Erythroblast (primary cell): ENCODE measurements at places on chromosomes 16 and 17.

DNA sequence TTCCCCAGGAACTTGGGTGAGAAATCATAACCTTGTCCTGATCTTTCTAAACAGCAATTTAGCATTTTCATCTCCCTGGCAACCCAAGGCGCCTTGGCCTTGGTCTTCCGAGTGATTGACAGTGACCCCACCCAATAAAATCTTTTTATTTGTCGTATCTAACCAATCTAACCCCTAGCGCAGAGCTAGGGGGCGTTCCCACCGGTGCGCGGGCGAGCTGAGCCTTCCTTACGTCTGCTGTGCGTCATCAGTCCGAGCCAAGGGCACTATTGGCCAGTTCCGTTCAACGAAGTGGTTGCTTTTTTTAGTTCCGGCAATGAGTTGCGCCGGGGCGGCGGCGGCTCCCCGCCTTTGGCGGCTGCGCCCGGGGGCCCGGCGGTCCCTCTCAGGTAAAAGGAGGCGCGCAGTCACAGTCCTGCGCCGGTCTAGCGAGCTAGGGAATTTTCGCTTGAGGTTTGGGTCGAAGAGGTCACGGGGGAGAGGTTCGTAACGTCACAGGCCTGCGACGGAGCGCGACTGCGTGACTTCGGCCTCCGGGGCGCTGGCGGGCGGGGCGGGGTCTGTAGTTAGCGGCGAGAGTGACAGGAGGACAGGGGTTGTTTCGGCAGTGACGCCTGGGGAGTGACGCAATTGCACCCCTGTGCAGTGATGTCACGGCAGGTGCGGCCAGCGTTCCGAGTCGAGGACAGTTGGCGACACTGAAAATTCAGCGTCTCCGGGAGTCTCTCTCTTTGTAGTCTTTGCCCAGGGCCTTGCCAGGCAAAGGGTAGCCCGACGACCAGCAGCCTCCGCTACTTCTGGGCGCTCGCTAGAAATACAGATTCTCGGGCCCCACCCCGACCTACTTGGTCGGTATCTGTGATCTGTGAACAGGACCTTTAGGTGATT is at the start of gene COQ7:
TSS of gene COQ7 (plus strand) at position 266 of the 888 bp plus-strand sequence. CDS start at position 317, 51 bp downstream.
- DNase-seq: peak; percentile 100

DNA sequence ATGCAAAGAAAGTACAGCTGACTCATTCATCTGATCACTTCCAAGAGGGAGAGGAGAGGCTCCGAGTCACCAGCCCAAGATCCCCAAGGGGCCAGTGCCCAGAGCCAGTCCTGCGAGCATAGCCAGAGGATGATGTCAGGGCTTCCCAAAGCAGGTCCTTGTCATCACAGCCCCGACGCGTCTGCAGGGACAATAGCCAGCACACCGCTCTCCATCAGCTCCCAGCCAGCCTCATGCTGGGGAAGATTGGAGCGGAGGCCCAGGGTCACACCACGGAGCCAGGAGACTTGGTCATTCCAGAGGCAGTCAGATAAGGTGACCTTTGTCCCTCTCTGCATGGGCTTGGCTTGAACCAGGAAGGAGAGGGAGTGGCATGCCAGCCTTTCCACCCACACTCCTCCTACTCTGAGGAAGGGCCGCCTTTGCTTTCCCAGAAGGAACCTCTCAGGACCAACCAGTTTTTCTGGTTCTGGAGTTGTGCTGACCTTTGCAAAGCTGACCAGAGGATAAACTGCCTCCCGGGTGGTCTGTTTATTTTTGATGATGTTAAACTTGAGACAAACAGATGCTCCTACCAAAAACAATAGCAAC is 58.3 kb upstream of the ARHGAP44 start:
- no peak for DNase-seq

GRCh38 chr17:67390646-67391361 is 13.7 kb downstream of the PITPNC1 start:
- DNase-seq: no peak

DNA sequence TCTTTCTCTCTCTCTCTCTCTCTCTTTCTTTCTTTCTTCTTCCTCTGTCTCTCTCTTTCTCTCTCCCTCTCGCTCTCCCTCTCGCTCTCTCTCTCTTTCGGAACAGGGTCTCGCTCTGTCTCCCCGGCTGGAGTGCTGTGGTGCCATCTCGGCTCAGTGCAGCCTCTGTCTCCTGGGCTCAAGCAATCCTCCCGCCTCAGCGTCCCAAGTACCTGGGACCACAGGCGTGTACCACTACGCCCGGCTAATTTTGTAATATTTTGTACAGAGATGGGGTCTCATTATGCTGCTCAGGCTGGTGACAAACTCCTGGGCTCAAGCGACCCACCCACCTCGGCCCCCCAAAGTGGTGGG is 12.7 kb upstream of the KLHDC4 start:
- DNase-seq: peak; percentile 55

DNA sequence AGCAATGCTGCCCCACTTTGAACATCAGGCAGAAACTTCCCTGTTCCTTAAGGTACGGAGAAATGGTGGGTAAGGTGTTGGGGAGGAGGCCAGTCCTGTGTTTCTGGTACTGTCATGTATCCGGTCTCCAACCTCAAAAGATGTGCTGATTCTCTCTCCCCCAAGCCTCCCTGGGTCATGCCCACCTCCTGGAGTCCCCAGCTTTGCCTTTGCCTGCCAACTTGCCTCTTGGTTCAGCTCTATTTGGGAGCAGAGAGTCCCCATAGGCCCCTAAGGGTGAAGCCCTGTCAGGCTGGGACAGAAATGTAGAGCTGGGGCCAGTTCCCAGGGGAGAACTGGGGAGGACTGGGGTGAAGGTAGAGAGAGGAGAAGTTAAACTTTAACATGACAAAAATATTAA is 1.6 kb upstream of the TBX21 start:
- DNase-seq: no peak

- no peak for DNase-seq
Observed at GRCh38 chr17:17886726-17887125, 49.9 kb upstream of the SREBF1 start.
